GM19239 (cell line): ENCODE measurements at places on chromosomes 4 and X.

DNA sequence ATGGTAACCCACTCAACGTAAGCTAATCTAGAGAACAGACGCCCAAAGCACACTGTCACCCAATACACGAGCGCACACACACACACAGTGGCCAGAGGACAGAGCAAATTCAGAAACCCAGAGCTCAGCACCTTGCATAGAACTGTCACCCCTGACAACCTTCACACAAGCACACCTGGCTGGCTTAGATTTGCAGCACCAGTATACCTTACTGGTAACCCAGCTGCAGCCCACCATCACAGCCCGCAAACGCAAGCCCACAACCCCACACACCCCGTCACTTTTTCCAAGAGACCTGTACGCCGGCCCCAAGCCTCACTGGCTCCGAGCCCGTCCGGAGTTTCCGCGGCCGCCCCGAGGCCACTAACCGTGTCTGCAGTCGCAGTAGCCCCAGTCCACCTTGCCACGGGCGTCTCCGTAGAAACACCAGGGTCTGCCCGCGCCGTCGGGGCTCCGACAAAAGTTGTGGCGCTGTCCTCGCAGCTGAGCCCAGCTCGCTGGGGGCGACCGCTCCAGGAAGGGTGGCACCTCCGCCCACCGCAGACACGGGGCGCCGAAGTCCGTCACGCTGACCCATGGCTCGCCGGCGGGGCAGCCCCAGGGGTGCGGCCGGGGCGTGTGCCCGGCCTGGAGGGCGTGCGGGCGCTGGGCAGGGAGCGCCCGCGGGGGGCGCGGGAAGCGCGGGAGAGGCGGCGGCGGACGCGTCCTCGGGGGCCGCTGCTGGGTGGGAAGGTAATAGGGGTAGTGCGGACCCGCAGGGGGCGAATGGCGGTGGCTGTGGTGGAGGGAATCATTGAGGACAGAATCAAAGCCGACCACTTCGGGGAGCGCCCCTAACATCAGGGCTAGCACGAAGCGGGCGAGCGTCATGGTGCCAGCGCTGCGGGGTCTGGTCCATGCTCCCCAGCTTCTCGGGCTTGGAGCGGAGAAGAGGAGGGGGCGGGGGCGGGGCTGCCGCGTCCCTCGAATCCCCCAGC is 664 bp downstream of the PRSS12 start:
- DNase-seq, result peak; percentile 21

GRCh38 chr4:180852738-180853137 is 1390.5 kb upstream of the TENM3 start:
- DNase-seq, result no peak

DNA sequence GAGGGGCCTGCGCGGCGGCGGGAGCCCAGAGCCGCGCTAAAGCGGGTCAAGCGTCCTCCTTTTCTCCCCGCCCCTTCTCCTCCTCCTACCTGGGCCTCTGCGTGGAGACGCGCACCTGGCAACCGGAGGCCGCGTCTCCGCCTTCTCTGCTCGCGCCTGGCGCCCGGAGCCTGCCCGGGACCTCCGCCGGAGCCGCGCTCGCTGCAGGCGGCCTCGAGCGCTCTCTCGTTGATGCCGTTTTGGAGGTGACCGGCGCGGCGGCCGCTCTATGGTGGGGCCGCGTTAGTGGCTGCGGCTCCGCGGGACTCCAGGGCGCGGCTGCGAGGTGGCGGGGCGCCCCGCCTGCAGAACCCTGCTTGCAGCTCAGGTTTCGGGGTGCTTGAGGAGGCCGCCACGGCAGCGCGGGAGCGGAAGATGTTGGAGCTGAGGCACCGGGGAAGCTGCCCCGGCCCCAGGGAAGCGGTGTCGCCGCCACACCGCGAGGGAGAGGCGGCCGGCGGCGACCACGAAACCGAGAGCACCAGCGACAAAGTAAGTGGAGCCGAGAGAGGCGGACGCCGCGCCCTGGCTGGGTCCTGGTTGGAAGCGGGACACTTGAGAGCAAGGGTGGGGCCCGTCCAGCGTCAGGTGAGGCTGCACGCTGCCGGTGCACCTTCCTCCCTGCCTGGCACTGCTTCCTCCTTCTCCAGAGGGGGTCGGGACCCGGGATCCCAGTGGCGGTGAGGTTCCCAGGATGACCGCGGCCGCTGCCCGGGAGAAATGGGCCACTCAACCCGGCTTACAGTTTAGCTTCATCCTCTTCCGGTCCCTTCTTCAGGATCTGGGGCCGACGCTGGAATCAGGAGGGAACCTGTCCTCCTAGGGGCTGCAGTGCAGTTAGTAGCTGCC is at the start of gene CDS1:
Gene CDS1 (plus strand): TSS at position 140 of the 888 bp plus-strand sequence. CDS start 275 bp downstream, at position 415.
- peak; percentile 39 for DNase-seq

DNA sequence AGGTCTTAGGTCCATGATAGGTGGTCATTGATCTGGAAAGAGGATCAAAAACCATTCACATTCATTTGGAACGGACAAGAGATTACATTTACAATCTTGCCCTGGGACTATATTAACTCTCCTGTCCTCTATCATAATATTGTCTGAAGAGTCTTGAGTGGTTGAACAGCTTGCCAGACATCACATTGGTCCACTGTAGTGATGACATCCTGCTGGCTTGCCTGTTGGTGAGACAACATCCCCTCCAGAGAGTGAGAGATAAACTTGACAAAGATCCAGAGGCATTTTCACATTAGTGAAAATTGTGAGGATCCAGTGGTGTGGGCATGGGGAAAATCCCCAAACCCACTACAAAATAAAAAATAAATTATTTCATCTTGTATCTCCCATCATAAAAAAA is 155.7 kb upstream of the LEF1 start:
- DNase-seq, result no peak
